Fibroblast of skin of left biceps (primary cell): ENCODE measurements at places on chromosomes 6 and 20.

- no peak for DNase-seq
Observed at GRCh38 chr6:18241208-18242038, 22.9 kb downstream of the DEK start.

DNA sequence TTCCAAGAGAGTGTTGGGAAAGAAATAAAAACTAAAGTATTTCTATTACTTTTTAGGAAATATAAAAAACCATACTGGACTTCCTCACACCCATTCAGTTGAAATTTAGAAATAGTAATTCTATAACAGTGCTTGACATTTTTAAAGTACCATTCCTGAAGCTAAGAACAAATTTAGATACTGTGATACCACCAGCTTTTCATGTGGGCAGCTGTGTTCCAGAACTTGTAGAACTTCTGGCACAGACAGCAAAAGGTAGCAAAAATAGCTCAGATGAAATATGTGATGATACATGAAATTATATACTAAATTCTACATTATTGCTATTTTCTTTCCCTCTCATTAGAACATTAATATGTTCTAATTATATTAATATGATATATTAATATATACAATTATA, 346.5 kb downstream of the SYNE1 start:
- no peak for DNase-seq

- DNase-seq = no peak
Observed at GRCh38 chr20:46709055-46709458, 392 bp upstream of the SLC2A10 start.

DNA sequence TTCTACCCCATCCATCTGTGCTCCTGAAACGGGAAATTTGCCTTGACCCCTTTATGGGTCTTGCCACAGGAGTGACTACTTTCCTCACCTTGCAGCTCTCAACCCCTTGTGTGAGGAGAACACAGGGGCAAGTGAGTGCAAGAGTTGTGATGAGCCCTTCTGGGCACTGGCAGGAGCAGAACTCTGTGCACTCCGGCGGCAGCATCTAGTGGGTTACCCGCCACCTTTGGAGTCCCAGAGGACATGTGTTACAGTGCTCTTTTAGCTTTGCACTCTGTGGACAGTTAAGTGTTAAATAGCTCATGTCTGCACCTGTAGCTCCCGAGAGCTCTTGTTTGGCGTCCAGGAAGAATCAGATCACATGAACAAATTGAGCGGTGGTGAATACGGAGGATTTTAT, 940.2 kb downstream of the GRIK2 start:
- no peak for DNase-seq

DNA sequence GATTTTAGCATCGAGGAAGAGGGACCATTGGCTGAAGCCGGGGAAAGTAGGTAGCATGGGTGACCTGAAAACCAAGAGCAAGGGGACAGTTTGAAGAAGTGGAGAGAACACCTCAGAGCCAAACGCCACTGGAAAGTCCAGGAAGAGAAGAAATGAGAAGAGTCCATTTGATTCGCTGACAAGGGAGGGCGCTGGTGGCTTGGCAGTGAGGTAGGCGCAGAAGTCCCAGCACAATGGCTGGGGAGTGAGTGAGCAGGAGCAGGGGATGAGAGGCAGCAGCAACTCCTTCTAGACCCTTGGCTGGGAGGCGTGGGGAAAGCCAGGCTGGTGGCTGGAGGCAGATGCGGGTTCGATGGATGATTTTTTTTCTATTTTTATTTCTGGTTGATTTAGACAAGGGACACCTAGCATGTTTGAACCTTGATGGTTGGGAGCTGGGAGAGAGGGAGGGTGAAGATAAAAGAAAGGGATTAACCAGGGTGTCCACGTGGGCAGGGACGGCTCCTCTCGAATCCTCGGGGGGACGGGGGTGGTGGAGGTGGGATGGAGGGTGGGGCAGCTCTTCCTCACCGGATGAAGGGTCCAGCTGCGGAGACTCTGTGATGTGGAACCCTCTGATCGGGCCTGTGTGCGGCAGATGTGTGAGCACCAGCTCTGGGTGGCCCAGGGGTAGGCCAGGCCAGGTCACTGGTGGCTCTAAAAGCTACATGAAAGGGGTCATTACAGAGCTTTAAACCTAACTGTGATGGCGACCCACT, 164.2 kb downstream of the NFATC2 start:
- DNase-seq = no peak

GRCh38 chr6:74871757-74872156, 334.1 kb downstream of the COL12A1 start:
- peak; percentile 73 for DNase-seq

GRCh38 chr6:70375882-70376281, 37.4 kb upstream of the FAM135A start:
- DNase-seq = no peak

DNA sequence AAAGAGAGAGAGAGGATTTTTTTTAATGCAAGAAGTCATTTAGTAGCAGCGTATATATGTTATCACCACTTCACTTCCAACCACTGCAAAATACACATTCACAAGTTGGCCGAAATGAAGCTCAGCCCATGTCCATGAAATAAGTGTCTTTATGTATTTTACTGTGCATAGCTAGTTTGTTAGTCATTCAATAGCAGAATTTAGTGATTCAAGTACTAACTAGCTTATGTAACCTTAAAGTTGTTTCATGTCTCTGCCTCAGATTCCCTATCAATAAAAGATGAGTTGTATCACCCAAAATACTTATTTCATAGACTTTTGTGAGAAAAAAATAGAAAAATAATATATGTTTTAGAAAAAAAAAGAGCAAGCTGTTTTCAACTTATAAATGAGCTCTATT, 153.7 kb upstream of the PRDM1 start:
- DNase-seq = no peak

GRCh38 chr20:50085481-50086365, 27.2 kb downstream of the UBE2V1 start:
- DNase-seq = peak; percentile 24

DNA sequence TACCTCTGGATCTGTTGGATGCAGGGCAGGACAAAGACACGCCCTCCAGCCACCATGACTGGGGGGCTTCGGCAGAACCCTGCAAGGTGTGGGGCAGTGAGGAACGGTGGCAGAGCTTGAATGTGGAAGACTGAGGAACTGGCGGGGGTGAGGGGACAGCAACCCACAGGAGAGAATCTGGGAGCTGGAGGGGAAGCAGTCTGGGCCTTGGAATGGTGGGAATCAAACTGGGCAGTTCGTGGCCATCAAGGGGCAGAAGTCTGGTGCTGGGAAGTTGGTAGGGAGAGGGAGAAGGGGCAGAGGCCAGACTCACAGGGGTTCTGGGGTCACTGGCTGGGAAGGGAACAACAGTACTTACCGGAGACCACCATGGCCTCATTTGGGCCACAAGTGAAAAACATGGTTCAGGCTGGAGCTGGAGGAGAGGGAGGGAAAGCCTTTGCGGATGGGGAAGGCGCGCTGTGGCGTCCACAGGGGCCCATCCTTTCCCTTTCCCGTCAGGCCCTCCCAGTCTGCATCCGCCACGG, 635 bp downstream of the FLOT1 start:
- no peak for DNase-seq

DNA sequence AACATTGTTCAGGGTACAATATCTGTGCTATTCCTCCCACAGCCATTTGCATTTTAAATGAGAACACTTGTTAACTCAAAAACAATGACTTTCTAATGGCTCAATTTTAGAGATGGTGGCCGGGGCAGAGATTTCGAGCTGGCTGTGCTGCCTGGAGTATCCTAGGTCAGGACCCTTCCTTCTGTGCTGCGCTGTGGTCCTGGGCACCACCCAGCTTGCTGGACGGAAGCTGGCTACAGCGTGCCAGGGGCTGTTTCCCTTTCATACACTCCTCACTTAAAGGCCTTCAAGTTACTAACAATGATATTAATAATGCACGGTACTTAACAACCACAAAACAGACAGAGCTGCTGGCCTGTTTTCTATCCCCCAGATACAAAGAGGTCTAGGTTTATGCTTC, 194.4 kb upstream of the CST7 start:
- no peak for DNase-seq
